ENCODE measurements at places on chromosomes 3 and 15.

DNA sequence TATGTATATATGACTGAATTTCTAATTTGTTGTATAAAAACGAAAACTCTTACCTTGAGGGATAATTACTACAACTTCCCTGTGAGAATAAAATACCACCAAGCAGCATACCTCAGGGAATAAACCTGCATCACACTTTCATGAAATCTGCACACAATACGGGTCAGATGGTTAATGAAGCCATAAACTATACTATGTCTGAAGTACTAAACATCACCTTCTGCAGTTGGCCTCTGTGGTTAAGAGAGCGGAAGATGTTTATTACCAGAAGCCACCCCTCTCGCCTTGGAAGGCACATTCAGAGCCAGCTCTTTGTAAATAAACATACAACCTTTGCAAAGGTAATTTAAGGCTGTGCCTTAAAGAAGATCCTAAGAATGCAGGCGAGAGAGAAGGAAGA lies 462.1 kb upstream of the NR2F2 start:
- no peak for DNase-seq

DNA sequence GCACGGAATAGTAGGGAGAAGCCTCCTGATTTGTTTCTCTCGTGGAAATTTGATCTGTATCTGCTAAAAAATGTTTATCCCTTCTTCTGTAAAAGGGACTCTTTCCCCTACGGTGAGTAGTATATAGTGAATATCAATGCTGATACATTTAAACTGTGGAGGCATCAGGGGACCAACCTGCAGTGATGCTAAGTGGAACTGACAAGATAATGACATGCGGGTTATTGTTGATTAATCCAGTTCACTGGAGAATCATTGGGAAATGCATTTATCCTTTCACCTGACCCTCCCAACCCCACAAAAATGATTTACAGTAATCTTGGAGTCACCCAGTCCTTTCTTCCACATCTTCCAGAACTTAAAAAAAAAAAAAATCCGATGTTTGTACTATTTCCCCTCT lies 264.8 kb downstream of the PTPRG start:
- DNase-seq, result no peak

- DNase-seq, result peak; percentile 80
These were observed 17.9 kb downstream of the FAM174B start for GRCh38 chr15:92637626-92638025.

DNA sequence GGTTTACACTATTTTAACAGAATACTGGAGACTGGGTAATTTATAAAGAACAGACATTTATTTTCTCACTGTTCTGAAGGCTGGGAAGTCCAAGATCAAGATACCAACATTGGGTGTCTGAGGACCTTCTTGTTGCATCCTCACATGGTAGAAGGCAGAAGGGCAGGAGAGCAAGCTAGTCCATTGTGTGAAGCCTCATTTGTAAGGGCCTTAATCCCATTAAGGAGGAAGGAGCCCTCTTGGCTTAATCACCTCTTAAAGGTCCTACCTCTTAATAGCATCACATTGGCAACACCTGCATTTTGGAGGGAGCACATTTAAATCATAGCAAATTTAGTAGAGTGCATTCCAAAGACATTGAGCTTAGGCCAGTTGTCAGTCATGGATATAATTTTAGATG lies 26.2 kb downstream of the UBE2Q2 start:
- no peak for DNase-seq

- DNase-seq, result no peak
These were observed 801.7 kb upstream of the DPPA4 start for GRCh38 chr3:110139048-110139447.

GRCh38 chr3:104907507-104907906 lies 459.2 kb upstream of the ALCAM start:
- DNase-seq, result no peak

- DNase-seq, result no peak
These were observed 957.1 kb downstream of the FHIT start for GRCh38 chr3:60294181-60294580.

- peak; percentile 25 for DNase-seq
These were observed 481 bp downstream of the ADAMTS17 start for GRCh38 chr15:100341239-100341749.

DNA sequence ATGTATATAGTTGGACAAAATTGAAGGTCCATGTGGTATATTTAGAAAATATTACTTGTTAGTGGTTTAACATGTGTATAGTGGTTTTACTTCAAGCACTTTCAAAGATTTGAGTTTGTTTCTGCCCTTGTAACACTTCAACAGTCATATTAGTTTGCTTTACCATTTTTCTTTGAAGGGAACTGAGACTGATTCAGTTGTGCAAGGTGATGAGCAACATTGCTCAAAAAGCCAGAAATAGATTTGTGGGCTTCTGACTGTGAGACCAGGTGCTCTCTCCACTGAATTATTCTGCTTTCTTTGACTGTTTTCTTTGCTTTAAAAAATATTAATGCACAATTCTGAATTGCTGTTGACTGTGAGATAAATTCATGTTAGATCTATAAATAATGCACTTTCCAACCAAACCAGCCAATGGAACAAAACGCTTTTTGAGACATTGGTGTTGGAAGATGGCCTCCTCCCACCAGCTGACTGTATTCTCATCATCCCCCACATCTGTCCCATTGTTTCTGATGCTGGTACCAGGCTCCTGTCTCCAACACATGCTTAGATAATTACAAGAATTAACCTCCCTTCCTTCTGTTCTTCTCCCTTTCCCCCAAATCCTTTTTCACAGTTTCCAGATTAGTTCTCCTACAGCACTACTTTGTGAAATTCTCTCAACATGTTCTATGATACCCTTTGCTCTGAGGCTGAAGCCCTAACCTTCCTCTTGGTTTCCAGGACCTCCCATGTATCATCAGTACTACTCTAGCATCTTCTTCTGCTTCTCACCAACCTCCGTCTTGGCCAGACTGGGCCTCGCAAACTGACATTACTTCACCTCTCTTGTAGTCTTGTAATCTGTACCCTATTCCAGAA lies 27.9 kb downstream of the PLCL2 start:
- DNase-seq, result no peak

DNA sequence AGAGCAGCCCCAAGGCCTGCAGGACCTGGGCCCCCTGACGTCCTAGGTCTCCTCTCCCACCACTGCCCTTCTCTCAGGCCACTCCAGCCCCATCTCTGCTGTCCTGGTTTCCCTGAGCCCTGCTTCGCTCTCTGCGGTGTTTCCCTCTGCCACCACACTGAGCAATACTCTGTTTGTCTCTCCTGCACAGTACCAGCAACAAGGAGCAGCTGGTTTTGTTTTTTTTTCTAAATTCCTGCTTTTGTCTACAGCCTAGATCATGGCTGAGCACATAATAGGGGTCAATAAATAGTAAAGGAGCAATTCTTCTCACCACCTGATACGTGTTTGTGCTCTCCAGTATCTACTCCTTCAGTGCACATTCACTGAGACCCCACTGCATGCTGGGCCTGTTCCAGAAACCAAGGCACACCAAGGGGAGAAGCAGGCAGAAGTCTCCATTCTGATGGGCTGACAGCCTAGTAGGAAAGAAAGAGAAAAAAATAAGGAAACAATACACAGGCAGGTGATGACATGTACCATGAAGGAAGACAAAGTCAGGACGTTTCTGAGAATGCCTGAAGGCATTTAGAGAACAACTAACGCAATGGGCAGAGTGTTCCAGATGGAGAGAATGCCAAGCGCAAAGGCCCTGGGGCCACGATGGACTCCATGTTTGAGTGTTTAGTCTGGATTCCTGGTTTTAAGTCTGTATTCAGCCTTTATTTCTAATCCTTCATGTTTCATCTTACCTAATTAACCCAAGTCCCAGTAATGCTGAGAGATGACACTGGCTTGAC lies 6.0 kb upstream of the ACAD9 start:
- DNase-seq, result no peak

GRCh38 chr3:184395320-184395660 lies 15.4 kb downstream of the CHRD start:
- DNase-seq, result no peak

DNA sequence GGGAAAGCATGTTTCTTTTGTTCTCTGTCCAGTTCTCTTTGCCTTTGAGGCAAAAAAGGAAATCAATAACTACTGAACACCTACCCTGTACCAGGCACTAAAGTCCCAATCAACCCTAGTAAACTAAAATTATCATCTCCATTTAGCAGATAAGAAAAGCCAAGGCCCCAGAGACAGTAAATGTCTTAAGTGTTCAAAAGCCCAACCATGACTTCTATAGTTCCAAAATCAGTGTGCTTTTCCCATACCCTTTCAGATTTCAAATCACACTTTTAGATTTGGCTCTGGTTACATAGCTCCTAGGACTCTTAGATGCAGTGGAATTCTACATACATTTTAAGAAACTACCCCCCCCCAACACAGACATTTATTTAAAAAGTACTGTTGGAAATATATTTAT lies 63.5 kb downstream of the UACA start:
- no peak for DNase-seq

GRCh38 chr3:179046497-179047353 lies 24.9 kb downstream of the ZMAT3 start:
- no peak for DNase-seq

Data from BE2C (cell line).